ACHN (cell line): ENCODE measurements at places on chromosomes 3 and 15.

GRCh38 chr3:55107187-55107586, 179.3 kb upstream of the LRTM1 start:
- DNase-seq, result no peak

- no peak for DNase-seq
Observed at GRCh38 chr3:158458464-158458863, 112.5 kb upstream of the MLF1 start.

GRCh38 chr3:77091809-77092208, 51.9 kb downstream of the ROBO2 start:
- DNase-seq, result no peak

GRCh38 chr3:116186049-116186448, 259.2 kb downstream of the LSAMP start:
- no peak for DNase-seq

GRCh38 chr15:66120422-66120821, 133.1 kb downstream of the MEGF11 start:
- no peak for DNase-seq

DNA sequence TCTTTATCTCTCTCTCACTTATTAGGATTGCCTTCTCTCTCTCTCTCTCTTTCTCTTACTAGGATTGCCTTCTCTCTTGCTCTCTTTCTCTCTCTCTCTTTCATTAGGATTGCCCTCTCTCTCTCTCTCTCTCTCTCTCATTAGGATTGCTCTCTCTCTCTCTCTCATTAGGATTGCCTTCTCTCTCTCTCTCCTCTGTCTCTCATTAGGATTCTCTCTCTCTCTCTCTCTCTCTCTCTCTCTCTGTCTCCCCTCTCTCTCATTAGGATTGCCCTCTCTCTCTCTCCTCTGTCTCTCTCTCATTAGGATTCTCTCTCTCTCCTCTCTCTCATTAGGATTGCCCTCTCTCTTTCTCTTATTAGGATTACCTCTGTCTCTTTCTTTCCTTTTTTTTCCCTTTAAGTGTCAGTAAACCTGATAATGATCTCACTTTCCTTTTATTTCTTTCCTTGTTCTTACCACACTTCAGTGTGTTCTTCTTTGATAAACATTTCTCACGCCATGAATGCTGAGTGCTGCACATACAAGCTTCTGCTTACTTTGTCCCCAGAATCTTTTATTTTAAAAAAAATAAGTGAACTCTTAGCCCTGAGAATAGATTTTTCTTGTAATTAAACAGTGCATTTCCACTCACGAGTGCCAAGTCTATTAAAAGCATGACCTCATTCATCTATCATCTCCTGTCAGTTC, 243.4 kb upstream of the TBC1D5 start:
- no peak for DNase-seq

DNA sequence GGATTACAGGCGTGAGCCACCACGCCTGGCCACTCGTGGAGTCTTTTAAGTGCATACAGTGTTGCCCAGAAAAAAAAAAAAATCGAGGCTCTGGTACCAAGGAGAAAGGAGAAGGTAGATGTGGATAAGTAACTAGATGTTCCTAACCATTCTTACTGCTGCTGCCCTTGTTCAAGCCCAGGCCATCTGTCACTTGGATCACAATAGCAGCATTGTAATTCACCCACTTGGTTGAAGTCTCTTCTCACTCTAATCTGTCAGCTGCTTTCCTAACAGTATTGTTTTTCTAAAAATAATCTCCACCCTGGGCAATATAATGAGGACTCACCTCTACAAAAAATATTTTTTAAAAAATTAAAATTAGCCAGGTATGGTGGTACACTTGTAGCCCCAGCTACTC, 58.0 kb upstream of the CRTC3 start:
- no peak for DNase-seq

DNA sequence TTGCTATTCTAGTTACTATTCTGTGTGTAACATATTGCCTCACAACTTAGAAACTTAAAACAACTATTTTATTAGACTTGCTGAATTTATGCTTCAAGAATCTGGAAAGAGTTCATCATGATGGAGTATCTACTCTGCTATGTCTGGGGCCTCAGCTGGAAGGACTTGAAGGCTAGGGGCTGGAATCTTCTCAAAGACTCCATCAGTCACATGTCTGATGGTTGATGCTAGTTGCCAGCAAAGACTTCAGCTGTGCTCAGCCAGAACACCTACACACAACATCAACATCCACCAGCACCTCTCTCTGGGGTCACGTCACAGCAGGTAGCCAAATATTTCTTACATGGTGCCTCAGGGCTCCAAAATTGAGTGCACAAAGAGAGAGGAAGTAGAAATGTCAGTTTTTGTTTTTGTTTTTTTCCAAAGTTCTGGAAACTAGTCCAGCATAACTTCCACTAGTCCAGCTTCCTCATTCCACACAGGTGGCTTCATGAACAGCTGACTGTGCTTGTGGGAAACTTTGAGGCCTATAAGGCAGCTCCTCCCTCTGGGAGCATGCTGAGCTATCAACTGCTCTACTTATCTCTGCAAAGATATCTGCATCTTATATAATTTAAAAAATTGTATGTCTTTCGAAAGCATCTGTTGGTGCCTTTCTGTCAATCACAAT, 325.4 kb upstream of the AGTR1 start:
- DNase-seq, result no peak

GRCh38 chr15:57108296-57108695, 189.9 kb downstream of the TCF12 start:
- no peak for DNase-seq

- no peak for DNase-seq
Observed at GRCh38 chr3:159859424-159859823, 129.2 kb upstream of the IL12A start.

GRCh38 chr3:14725013-14725412, 50.1 kb downstream of the C3orf20 start:
- DNase-seq, result no peak

DNA sequence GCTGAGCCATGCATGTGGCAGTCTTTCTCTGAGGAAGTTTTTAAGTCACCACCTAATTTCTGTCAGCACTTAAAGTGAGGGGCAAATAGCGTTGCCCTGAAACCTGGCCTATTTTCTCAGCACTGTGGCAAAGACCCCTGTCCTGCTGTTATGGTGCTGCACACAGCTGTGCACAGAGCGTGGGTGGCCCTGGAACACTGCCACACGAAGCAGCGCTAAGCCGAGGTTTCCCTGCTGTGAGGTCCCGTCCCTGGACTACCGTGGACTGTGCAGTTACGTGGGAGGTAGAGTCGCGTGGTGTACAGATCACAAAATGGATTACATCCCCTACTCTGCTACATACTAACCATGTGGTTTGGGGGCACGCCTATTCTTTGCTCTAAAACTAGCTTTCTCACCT, 101.6 kb upstream of the NR2E3 start:
- DNase-seq, result no peak

DNA sequence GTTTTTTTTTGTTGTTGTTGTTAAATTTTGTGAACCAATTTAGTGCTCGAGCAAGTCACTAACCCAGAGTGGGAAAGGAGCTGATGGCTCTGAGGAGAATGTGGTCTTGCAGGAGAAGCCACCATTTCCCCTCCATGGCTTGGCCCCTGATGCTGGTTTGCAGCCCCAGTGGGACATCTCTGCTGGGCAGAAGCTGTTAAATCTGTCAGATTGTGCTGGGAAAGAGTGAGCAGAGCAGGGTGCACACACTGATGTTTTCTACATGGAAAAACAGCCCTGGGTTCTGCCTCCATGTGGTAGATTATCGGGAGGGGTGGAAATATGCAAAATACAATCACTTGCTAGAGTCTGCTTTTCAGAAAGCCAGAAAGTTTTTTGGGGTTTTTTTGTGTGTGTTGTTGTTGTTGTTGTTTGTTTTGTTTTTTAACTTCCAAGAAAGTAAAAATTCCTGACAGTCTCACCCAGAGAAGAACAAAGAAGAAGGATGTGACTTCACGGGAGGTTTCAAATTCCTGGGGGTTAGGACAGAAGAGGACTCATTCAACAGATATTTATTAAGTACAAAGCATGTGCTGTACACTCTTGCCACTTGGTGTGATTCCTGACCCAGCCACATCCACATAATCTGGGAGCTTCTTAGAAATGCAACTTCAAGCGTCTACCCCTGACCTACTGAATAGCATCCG, 133.7 kb downstream of the FOXB1 start:
- DNase-seq, result peak; percentile 69

- peak; percentile 89 for DNase-seq
Observed at GRCh38 chr3:139764936-139765335, 87.2 kb upstream of the NMNAT3 start.

GRCh38 chr15:78993931-78994530, 49.2 kb upstream of the CTSH start:
- no peak for DNase-seq

- DNase-seq, result no peak
Observed at GRCh38 chr3:169591983-169592644, 71.4 kb downstream of the MECOM start.

DNA sequence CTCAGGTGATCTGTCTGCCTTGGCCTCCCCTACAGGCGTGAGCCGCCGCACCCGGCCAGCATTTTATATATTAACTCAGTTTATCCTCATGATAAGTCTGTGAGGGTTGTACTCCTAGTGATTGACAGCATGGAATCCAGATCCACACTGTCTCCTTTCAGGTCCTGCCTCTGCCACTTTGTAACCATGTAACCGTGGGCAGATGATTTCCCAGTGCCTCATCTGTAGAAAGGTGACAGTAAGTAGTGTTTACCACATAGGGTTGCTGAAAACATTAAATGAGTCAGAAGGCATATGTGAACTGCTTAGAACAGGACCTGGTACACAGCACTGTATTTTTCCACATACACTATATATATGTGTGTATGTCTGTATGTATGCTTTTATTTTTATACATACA, 2.4 kb downstream of the FYTTD1 start:
- no peak for DNase-seq

- no peak for DNase-seq
Observed at GRCh38 chr3:133448478-133449122, 48.7 kb downstream of the BFSP2 start.

- DNase-seq, result no peak
Observed at GRCh38 chr15:38229705-38230310, 22.8 kb upstream of the SPRED1 start.

- DNase-seq, result no peak
Observed at GRCh38 chr3:100640633-100641032, 31.2 kb downstream of the ADGRG7 start.

GRCh38 chr3:173911446-173911845, 513.9 kb downstream of the NLGN1 start:
- no peak for DNase-seq

- DNase-seq, result no peak
Observed at GRCh38 chr3:113103588-113103987, 107.8 kb upstream of the BOC start.

DNA sequence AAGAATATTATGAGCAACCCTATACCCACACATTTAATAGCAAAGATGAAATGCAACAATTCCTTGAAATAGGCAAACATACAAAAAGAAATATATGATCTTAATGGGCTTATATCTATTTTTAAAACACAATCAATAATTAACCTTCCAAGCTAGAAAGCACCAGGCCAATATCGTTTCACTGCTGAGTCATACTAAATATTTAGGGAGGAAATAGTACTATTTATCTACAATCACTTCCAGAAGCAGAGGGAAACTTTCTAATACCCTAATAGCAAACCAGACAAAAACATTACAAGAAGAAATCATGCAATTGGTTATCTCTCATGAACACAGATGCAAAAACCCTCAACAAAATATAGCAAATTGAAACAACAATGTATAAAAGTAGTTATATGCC, 207.8 kb downstream of the MTHFS start:
- DNase-seq, result no peak

DNA sequence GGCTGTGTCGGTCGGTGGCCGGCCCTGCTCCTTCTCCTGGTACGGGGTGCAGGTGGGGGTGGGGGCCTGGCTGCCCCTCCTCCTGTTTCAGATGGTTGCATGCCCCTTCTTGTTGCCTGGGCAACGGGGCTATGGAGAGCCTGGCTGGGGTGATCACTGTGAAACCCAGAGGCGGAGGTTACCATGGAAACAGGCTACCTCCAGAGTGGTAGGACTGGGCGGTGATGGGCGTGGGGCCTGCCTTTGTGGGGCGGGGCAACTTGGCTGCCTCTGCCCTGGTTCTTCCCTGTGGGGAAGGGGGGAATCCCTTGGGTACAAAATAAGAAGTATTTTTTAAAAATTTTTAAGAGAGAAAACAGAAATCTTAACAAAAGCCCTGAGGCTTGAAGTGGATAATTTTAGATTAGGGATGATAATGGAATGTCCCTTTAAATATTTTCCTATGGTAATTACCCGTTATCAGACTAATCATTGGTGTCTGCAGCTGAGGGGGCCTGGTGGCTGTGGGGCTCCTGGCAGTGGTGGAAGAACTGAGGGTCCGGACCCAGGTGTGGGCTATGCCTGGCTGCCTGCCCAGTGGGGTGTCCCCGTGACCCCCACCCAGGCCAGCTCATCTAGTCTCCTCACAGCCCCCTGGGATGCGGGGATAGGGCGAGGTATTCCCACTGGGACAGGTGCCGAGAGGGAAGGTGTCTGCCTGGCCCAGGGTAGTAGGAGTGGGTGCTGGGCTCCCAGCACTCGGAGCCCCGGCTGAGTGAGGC, 32.5 kb downstream of the PLXNA1 start:
- DNase-seq, result no peak

DNA sequence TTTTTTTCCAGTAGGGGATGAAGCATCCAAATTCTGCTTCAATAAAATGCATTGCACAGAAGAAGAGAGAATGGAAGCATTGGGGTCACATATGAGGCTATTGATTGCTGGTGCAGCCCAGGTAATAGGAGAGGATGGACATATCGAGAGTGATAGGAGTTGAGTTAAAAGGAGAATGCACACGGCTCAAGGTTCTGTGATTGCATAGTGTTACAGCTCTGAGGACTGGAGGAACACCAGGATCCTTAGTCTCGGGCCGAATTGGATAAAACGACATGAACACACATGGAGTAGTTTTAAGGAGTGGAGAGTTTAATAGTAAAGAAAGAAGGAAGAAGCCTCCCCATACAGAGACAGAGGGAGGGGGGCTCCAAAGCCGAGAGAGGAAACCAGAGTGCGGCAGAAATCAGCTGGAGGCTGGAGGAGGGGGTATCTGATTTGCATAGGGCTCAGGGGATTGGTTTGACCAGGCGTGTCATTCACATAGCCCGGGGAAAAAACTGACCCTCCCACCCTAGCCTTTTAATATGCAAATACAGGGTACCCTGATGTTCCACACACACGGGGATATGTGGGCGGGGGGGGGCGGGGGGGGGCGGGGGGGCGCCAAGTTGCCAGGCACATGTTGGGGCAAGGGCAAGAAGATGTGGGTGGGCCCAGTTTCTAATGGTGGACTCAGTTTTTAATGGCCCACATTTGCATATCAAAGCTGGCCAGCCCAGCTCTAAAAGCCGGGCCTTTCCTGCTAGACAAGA, 156.9 kb downstream of the AGBL1 start:
- DNase-seq, result no peak
